ENCODE measurements at places on chromosomes 2 and 18.

DNA sequence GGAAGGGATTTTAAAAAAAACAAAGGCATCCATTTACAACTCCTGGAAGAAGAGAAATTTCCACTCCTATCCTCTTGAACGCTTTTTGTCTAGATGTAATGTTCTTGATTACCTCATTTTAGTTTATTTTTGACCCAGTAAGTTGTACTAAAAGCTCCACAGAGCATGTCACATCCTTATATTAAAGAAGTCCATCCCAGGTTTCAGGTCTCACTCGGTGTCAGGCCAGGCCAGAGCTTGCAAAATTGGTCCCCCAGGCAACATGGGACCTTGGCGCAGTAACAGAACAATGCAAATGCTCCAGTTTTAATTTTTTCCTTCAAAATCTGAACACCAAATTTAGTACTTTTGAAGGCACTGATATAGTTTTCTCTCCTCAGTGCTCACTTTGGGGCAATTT, 218.4 kb upstream of the REV1 start:
- no peak for DNase-seq

DNA sequence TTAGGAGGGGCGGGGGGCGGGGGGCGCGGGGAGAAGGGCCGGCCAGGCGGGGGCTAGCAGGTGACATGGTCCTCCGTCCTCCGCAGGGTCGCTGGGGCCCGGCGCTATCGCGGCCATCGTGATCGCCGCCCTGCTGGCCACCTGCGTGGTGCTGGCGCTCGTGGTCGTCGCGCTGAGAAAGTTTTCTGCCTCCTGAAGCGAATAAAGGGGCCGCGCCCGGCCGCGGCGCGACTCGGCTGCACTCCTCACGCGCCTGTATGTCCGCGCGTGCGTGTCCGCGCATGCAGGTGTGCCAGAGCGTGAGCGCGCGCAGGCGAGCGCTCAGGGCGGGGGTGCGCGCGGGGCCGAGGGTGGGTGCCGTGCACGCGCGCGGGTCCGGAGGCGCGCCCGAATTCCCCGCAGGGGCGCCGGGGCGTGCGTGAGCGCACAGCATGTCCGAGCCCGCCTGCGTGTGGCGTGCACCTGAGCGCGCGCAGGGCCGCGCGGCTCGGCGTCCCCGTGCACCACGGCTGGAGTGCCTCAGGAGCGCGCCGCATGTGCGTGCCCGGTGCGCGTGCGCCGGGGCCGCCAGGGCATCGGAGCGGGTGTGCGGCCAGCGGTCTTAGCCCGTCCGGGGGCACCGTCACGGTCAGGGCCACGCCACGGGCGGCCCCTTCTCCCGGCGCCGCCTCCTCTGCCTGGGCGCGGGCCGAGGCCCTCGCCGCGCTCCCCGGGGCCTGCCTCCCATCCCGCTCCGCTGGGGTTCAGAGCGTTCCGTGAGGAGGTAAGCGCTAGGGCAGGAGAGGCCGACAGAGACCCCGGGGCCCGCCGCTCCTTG, 6.3 kb downstream of the SNORC start:
- no peak for DNase-seq

GRCh38 chr2:7748717-7749415, 831.7 kb downstream of the RNF144A start:
- no peak for DNase-seq

DNA sequence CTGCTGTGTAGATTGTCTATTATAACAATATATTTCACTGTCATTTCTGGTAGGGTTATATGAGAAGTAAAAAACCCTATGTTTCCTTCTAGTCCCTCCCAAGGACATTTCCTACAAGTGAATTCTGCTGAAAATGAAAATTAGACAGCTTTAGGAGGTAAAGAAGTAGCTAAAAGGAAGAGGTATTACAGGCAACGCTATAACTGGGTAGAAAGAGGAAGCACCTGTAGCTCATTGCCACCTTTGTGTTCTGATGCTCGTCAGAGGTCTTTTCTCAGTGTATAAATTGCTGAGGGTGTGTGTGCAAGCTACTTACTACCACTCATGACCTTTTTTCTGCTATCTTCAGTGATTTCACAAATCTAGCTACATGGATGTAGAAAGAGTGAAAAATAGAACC, 1.4 kb downstream of the DNAJC10 start:
- no peak for DNase-seq

GRCh38 chr18:25560369-25560768, 208.4 kb upstream of the ZNF521 start:
- no peak for DNase-seq

DNA sequence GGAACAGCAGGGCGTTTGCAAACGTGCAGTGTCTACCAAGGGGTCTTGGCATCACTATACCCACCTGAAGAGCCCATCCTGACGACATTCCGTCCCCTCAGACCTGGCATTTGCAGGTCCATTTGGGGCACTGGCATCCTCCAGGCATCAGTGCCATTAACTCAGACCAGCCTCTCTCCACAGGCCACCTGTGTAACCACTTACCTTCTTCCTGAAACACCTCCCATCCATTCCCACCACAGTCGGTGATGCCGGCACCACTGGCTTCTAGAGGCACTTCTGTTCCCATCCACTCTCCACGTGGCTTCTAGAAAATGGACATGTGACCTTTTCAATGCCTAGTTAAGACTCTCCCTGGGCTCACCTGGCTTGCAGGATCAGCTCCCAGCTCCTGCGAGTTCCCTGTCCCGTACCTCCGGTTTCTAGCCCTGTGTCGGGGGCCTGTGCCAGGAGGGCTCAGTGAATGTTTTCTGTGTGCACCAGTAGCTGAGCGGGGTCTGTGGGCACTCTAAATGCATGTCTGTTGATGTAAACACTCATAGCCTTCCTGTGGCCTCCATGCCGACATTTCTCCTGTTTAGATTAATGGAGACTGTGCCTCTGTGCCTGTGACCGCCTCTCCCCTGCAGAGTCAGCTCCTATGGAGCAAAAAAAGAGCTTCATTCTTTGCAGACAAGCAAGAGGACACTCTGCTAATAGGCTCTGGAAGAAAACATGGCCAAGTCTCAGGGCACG, 458.0 kb upstream of the HS6ST1 start:
- DNase-seq: no peak

All from NCI-H1048 (cell line).